NCI-H2171 treated with DMSO at 0.1 percent for 48 hours (cell line): ENCODE measurements at places on chromosomes 7 and 10.

DNA sequence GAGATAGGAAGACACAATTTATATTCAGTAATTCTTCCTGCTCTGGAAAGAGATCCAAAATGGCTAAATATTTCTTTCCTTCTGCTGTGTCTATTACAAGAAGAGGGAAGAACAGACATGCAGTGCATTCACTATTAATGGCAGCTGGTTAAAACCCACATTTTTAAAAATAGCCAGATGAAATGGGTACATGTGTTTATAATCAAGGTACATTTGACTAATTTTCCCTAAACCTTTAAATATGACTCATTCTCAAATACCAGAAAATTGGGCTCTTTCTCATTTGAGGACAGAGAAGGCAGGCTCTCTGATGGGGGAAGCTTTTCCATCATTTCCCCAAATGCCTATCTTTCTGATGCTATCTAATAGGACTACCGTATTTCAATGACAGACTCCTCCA lies 215.7 kb upstream of the HABP2 start:
- DNase-seq: no peak

DNA sequence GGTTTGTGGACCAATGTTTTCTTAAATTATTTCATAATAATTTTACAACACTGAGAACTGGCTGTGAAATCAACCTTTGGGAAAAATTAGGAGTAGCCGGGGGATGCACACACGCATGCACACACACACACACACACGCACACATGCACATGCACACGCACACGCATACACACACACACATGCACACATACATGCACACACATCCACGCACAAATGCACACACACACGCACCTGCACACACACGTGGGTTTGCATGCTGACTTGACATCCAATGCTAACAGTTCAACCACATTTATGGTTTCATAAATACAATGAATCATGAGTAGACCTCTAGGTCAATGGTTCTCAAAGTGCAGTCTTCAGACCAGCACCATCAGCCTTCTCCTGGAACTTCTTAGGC lies 354.1 kb downstream of the DPP6 start:
- DNase-seq: no peak

DNA sequence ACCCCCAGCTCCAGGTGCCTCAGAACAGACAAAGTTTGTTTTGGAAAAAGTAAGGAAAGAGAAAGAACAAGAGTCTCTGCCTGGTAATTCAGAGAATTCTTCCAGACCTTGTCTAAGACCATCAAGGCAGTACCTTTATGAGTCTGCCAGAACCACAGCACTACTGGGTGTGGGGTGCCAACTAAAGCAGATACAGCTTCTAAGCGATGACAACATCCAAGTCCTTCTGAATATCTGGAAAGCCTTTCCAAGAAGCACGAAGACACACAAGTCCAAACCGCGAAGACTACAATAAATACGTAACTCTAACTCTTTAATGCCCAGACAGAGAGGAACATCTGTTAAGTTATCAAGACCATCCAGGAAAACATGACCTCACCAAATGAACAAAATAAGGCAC lies 94.3 kb downstream of the SIRT1 start:
- DNase-seq: no peak

DNA sequence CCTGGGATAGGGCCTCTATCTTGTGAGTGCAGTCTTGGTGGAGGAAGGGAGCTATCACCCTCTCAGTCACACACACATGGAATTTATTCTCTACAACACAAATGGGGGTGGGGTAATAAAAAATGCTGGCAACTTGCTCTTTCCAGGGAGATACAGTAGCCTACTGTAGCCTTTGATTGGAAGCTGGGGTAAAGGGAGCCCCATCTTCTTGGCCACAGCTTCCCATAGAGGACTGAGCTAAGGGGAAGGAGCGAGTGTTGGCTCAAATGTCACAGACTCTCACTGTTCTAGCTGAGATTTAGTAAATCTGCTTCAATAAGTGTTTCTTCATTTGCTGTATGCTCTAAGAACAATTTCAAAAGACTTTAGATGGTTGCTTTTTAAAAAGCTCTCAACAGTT lies 222.2 kb upstream of the CXCL12 start:
- DNase-seq: no peak

DNA sequence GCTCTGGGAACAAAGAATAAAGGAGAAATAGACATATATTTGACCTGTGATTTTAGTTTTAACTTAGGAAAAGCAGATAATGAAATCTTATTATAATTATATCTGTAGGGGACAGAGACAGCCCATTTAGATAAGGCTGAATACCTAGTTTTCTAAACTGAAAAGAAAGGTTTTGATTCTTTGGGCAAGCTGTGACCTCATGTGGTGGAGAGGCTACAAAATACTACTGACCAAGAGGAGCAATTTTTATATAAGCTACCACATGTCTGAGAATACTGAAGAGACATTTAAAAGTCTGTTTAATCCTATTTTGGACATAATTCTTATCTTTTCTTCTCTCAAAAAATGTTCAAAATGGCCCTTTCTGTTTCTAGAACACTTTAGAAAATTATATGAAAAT lies 271.0 kb downstream of the MTERF1 start:
- no peak for DNase-seq

DNA sequence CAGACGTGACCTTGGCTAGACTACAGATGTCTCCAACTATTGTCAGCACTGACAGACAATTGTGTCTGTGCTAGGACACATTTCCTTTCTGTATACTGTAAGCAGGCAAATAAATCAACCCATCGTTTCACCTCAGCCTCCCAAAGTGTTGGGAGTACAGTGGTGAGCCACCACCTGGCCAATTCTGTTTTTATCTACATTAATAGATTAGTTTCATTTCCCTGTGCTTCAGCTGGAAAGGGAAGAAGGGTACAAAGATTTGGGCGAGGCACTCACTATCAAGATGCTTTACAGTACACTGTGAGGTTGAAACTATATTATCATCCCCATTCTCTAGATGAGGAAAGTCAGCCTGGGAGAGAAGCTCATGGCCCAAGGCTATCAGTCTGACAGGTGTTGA lies 21.9 kb downstream of the SFR1 start:
- DNase-seq: no peak

GRCh38 chr10:89869592-89870156 lies 168.3 kb downstream of the KIF20B start:
- no peak for DNase-seq

GRCh38 chr10:48314107-48314506 lies 7.6 kb downstream of the MAPK8 start:
- DNase-seq: no peak

DNA sequence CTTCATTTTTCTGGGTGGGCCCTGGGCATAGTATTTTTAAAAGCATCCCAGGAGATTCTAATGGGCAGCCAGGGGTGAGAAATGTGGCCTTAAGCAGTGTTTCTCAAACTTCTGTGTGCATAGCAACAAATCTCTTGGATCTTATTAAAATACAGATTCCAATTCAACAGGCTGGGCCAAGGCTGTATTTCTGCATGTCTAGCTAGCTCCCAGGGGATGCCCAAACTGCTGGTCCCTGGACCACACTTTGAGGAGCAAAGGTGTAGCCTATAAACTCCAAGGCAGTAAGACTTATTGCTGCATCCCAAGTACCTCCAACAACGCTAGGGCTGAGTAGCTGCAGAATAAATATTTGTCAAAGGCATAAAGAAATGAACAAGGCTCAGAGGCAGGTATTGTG lies 292.9 kb upstream of the ZMIZ1 start:
- no peak for DNase-seq

DNA sequence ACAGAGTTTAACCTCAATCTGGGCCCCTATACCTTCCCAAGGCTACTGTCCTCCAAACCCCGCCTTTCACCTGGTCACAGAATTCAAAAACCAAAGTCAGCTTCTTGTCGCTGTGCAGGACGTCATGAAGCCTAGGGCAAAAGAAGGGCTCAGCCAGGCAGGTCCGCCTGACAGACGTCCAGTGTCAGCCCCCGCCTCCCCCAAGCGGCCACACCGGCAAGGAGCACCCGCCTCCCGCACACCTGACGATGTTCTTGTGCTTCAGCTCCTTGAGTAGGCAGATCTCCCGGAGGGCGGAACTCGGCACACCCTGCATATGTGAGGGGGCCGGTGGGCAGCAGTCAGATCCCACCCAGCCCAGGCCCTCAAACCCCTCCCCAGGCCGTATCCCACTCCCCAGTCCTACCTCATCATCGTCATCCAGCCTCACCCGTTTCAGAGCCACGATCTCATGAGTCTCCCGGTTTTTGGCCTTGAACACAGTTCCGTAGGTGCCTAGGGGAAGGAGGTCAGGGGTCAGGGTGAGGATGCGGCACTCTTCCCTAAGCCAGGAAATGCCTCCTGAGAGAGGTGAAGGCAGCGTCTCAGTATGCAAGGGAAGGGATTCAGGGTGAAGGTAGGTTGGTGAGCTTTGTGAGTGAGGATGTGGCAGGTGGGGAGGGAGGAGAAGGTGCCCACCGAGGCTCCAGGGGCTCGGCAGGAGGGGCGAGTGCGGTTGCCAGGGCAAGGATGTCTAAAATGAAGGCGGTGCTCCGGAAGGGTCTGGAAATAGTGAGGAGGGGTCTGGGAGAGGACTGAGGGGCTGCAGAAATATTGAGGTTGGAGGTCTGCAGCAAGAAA lies 811 bp downstream of the CDK5 start:
- DNase-seq: no peak

GRCh38 chr7:137547485-137547884 lies 204.0 kb upstream of the PTN start:
- no peak for DNase-seq

DNA sequence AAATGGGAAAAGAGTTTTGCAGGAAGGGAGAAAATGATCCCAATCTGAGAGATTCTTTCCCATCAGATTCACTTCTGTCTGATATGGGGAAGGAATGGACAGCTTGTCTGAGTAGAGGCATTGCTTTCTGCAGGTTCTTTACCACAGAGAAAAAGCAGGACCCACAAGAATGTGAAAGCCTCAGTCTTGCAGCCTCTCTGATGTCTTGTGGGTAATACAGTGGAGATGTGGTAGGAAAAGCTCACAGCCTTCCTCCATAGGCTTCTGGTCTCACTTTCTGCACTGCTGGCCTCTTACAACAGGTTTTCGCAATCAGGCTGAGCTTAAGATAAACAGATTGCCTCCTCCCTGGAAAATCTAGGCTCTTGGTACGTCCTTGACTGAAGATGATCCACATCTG lies 551 bp downstream of the IFIT1 start:
- no peak for DNase-seq

DNA sequence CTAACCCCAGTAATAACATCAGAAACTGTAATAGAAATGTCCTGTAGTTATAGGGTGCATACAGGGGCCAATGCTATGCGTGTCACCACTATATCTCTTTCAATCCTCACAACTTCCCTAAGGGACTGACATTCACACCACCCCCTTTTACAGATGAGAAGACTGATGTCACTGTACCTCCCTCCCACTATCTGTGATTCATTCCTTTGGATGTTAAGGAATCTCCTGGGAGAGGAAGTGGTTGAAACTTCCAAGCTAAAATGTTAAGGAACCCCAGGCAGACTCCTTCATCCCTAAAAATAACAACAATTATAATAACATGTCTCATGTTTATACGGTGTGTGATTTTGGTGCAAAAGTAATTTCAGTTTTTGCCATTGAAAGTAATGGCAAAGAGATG lies 5.4 kb downstream of the COL13A1 start:
- no peak for DNase-seq

DNA sequence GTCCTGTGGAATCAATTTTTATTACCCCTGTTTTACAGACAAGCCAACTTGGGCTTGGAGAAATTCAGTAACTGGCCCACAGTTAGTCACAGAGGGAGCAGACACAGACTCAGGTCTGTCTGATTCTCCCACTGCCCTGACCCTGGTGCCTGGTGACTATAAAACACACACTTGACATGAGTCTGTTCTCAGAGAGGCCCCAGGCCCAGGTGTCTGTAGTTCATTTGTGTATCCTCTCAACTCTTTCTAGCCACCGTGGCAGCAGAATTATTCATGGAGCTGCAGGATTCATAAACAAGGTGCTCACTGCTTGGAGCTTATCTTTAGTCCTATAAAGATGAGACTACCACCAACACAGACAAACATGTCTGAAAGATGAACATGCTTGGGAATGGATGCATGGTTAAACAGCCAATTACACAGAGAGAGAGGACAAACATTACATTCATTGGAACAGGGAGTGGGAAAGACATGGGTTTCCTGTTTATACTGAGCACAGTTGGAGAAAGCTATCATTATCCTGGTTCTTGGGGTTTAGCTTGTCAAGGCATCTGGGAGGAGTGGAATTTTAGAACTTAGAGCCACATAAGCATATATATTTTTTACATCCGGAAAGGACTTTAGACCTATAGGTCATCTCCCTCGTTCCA lies 79.1 kb upstream of the PDCD4 start:
- DNase-seq: no peak

DNA sequence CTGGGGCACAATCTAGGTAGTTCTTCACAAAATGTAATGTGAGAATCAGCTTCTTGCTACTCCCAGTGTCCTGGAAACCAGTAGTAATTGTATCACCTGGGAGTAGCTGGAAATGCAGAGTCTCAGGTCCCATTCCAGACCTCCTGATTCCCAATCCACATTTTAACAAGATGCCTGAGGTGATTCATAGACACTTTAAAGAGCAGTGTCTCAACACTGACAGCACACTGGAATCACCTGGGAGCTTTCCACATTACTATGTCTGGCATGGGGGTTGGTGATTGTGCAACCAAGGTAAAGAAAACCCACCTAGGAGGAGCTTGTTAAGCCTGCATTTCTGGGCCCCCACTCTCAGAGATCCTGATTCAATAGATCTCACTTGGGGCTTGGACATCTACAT lies 11.1 kb downstream of the DPY19L1 start:
- DNase-seq: no peak

- peak; percentile 26 for DNase-seq
Measured at GRCh38 chr7:129779602-129780256, 168.2 kb downstream of the NRF1 start.

- no peak for DNase-seq
Measured at GRCh38 chr10:121831777-121832176, 96.1 kb downstream of the ATE1 start.

- no peak for DNase-seq
Measured at GRCh38 chr7:103799298-103799697, 190.2 kb downstream of the RELN start.

GRCh38 chr7:129205126-129205818 lies 16.8 kb downstream of the SMO start:
- DNase-seq: no peak

- DNase-seq: no peak
Measured at GRCh38 chr7:117129521-117129955, 176.2 kb downstream of the ST7 start.

- DNase-seq: no peak
Measured at GRCh38 chr10:16674147-16674703, 143.0 kb downstream of the RSU1 start.

- no peak for DNase-seq
Measured at GRCh38 chr10:114102256-114102655, 58.6 kb downstream of the ADRB1 start.

- DNase-seq: no peak
Measured at GRCh38 chr10:79116801-79117723, 48.3 kb downstream of the ZMIZ1 start.

DNA sequence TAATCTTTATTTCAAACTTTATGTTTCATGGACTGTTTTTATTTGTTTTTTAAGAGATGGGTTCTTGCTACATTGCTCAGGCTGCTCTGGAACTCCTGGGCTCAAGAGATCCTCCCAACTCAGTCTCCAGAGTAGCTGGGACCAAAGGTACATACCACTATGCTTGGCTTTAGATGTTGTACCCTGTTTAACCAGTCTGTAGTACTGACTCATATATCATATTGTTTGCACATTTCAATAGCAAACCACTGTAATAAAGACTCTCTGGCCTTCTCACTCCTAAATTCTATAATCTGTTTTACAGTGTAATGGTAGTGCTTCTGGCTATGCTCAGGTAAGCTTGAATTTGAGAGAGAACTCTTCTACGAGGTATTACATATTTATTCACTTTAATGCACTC lies 413.6 kb upstream of the PCDH15 start:
- DNase-seq: no peak
